NCI-H82 (cell line): ENCODE measurements at places on chromosomes 16 and 17.

DNA sequence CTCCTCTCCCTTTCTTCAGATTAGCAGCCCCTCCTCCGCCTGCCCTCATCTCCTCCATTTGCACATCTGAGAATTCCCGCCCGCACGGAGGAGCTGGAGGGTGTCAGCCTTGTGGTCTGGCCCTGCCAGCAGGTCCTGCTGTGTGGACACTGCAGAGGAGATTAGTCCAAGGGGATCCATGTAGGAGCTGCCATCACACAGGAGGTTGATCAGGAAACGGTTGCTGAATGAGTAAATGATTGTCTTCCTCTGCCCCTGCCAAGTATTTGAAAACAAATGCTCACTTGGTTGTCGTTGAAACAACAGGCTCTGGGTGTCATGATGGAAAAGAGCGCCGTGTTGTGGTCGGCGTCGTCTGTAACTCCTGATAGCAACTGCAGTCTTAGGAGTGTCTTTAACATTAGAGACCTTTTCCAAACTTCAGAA, 63.8 kb upstream of the CHMP6 start:
- no peak for DNase-seq

DNA sequence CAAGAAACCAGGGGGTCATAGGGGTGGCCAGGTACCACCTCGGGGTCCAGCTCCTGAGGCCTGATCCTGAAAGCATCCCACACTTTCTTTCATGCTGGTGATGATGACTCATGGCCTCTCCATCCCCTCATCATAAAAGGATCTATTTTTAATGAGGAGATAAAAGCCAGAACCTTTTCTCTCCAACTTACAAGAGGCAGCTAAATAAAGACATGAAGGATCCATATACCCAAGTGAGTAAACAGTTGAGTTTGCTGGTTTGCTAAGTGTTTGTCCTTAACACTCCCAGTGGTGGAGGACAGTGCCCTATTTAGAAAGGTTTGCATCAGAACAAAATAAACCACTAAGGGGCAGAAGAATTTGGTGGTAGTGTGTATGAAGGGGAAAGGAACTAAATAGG, 383.8 kb downstream of the GRIN2A start:
- DNase-seq: no peak

DNA sequence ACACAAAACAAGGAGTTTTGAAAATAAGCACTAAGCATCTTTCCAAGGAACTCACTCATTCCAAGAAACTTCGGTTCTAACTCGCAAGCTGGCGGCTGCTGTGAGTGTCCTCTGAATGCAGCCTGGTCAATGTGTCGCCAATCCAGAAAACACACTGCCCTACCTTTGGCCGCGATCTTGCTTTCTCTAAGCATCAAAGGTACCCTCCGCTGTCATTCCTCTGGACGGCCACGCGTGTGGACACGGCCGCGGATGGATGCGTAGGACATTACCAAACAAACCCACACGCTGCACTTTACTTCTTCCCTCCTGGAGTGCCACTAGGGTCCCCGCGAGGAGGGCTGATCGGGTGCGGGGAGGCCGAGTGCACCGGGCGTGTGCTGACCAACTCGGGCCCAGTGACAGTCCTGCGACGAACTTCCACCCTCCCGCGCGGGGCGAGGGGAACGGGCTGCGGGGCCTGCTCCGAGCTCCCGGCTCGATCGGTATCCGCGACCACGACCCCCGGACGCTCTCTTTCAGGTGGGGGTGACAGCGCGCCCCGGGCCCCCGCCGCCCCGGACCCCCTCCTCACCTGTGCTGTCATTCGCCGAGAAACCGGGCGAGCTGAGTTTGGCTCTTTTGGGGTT, 1.1 kb downstream of the CREBBP start:
- peak; percentile 32 for DNase-seq

- no peak for DNase-seq
Measured at GRCh38 chr17:33908363-33909064, 346.6 kb upstream of the CCL2 start.

DNA sequence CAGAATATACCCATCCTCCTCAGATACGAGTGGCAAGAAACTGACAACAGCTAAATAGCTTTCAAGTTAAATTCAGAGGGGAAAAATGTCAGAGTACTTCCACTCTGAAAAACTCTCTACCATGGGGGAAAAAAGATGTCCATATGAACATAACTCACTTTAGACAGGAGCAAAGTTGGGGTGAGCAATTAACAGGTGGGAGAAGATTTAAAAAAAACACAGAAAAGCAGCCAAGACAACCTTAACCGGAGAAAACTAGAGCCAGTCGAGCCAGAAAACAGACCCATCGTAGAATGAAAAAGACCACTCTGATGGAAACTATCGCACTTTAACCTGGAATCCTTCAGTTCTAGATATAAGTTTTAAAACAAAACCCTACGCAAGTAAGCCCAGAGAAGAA, 833 bp downstream of the TERF2 start:
- no peak for DNase-seq

GRCh38 chr17:28177351-28177750, 134.9 kb downstream of the NLK start:
- no peak for DNase-seq

GRCh38 chr17:81582749-81583148, 30.6 kb upstream of the FAAP100 start:
- no peak for DNase-seq

DNA sequence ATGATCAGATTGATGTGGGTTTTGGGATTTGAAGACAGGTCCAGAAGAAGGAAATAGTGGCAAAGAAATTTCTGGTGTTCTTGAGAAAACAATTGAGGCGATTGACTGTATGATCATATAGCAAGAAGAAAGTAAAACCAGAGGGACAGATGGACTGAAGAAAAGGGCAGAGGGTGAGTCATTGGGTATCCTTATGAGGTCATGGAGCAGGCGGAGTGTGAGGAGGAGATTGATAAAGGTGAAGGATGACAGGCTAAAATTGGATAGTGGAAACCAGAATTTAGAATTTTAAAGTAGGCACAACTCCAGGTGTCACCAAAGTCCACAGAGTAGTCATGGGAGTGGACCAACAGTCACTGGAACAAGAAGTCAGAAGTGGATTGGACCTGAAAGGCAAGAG, 1.4 kb upstream of the KRT28 start:
- no peak for DNase-seq

DNA sequence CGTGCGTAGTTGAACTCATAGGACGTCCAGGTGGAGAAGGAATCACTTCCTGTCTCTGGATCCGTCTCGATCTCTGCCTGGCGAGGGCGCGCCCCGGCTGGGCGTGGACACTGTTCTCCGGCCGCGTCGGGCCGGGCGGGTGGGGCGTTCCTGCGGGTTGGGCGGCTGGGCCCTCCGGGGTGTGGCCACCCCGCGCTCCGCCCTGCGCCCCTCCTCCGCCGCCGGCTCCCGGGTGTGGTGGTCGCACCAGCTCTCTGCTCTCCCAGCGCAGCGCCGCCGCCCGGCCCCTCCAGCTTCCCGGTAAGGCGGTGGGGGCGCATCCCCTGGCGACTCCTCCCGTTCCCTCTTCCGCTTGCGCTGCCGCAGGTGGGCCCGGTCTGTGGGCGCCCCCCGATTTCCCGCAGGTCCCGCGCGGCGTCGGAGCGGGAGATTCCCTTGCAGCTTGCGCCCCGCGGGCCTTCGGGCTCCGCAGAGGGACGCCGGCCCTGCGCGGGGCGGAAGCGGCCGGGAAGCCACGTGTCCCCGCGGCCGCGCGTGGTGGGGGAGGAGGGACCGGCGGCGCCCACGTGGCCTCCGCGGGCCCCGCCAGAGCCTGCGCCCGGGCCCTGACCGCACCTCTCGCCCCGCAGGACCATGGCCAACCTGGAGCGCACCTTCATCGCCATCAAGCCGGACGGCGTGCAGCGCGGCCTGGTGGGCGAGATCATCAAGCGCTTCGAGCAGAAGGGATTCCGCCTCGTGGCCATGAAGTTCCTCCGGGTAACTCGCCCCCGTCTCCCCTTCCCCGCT, at the start of gene NME2:
Gene NME2, plus strand, starts transcription at position 214 of the 789 bp plus-strand sequence. Its CDS starts 420 bp downstream, at position 634.
- peak; percentile 97 for DNase-seq

GRCh38 chr17:42618442-42619150, 9.1 kb downstream of the TUBG1 start:
- peak; percentile 73 for DNase-seq

DNA sequence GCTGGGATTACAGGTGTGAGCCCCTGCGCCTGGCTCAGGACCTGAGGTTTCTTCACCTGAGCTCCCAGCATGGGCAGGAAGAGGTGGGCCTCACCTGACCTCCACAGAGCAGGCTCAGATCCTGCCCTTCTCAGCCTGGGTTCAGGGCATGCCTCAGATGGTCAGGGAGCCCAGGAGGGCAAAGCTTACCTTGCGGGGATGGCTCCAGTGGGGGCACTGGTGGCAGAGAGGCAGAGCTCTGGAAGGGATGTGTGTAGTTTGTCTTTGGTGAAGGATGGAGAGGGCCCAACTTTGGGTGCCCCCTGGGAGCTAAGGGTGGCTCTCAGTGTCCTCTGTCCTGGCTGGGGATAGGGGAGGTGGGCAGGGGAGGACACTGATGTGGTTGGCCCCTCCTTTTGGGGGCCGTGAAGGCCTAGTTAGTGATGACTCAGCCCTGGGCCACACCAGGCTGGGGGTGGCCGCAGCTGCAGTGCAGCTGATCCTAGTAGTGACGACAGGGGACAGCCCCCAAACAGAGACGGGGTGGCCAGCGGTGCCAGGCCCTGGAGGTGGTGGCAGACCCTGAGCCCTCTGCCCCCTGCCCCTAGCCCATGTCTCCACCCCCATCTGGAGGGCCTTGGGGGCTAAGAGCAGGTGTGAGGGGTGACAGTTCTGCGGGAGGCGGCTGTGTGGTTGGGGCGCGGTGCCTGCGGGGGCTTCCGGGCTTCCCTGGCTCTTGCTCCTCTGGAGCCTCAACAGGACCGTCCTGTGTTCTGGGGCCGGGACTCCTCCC, 5.8 kb downstream of the NHERF2 start:
- DNase-seq: no peak

DNA sequence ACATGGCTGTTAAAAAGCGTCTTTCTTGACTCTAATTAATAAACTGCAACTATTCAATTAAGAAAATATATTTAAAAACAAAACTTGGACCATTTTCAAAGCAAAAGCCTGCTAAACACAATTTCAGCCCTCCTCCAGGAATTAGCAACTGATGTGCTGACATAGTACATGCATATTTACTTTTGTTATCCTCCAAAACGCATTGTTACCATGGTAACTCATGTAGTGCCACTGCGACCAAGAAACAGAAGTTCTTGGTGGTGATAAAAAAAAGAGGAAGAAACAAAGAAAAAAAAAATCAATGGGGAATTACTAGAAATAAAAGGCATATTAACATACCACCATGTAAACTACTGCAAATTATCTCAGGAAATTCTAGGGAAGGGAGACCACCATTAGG, 793.4 kb upstream of the CDH8 start:
- no peak for DNase-seq

GRCh38 chr16:77014441-77014840, 176.5 kb upstream of the MON1B start:
- no peak for DNase-seq

- DNase-seq: peak; percentile 56
Measured at GRCh38 chr16:50155925-50156324, 2.8 kb downstream of the TENT4B start.

GRCh38 chr17:80101946-80102663, 724 bp downstream of the GAA start:
- peak; percentile 78 for DNase-seq

DNA sequence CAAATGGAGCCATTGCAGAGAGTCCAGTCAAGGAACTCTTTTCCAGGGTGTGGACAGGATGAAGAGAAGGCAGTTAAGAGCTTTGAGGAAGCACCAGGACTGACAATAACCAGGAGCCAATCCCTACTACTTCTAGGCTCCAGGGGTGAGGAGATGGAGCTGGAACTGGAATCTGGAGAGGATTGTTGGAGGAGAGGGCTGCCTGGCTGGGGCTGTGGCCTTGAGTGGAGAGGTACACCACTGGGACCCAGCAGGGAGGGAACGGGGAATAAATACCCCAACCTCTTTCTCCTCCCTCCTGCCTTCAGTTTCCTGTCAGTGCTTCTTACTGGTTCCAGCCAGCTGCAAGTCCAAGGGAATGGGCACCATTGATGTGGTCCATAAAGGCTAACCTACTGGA, 32.2 kb upstream of the TMEM220 start:
- no peak for DNase-seq

DNA sequence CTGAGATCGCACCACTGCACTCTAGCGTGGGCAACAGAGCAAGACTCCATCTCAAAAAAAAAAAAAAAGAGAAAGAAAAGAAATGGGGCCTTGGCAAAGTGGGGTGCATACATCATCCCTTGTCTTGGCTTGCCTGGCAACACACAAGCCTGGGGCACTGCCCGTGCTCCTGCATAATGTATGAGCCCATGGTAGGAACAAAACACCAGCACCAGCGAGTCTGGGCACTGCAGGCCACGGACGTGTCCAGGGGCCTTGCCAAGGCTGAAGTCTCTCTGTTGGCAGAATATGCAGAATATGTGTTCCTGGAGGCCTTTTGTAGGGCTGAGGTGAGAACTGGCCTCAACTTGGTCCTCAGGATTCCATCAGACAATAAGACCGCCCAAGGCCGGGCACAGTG, 15.7 kb upstream of the ALDOA start:
- no peak for DNase-seq

GRCh38 chr17:45120558-45120957, 11.8 kb downstream of the PLCD3 start:
- DNase-seq: no peak

DNA sequence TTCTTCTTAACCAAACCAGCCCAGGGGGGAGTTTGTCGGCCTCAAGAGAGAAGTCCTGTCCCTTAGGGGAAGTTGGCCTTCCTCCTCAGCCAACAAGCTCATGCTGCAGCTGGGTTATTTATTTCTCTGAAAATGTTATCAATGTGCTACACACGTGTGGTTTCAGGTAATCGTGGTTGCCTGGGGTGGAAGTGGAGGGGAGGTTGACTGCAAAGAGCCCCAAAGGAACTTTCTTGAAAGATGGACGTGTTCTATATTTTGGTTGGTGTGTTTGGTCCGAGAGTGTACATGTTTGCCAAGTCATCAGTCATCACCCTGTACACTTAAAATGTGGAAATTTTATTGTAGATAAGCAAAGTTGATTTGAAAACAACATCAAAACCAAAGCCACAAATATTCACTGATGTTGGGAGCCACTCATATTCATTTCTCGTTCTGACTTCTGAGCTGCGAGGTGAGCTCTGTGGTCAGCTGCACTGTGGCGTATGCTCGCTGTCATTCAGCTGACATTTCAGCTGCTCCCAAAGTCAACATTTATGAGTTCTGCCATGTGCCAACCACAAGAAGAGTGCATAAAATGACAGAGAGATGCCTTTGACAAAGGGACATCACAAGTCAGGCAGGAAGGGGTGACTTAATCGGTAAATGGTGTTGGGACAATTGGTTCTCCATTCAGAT, 26.5 kb upstream of the ADGRG1 start:
- no peak for DNase-seq

GRCh38 chr17:61904094-61904710, 23.6 kb downstream of the INTS2 start:
- no peak for DNase-seq

GRCh38 chr17:66296289-66296725, 6.1 kb upstream of the PRKCA start:
- DNase-seq: no peak

DNA sequence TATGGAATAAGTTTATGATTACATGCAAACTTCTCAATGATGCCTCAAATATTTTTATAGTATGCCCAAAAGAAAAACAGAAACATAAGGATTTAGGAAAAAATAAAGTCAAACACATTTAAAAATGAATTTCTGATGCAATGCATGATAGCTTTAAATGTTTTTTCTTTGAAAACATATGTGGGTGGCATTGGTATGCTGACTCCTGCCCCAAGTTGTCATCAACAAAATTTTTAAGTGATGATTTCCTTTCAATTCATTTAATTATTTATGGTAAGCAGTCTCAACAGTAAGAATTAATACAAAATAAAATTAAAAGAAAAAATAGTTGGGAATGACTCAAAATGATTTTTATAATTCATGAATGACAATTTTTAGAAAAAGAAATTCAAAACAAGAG, 104.9 kb downstream of the CEP112 start:
- no peak for DNase-seq

- DNase-seq: no peak
Measured at GRCh38 chr16:86970726-86971125, 346.5 kb downstream of the C16orf95 start.
